ENCODE measurements at places on chromosomes 12 and 14.

DNA sequence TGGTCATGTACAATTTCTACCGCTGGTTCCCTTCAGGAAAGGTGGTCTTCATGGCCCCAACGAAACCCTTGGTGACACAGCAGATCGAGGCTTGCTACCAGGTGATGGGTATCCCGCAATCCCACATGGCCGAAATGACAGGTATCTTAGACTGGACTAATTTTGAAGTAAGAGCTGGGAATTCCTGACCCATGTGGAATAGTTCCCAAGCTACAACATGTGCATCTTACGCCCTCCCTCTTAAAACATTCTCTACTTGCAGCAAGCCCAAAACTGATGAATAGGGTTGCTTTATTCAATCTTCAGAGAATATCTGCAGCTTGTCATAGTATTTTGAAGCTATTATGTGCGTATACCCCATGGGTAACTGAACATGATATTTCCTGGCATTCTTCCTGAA, 669 bp downstream of the FANCM start:
- no peak for DNase-seq

- DNase-seq: no peak
Measured at GRCh38 chr12:26255893-26256645, 60.7 kb downstream of the SSPN start.

- no peak for DNase-seq
Measured at GRCh38 chr12:71556448-71556847, 107.2 kb downstream of the ZFC3H1 start.

GRCh38 chr12:6463858-6464257, 6.6 kb downstream of the VAMP1 start:
- no peak for DNase-seq

DNA sequence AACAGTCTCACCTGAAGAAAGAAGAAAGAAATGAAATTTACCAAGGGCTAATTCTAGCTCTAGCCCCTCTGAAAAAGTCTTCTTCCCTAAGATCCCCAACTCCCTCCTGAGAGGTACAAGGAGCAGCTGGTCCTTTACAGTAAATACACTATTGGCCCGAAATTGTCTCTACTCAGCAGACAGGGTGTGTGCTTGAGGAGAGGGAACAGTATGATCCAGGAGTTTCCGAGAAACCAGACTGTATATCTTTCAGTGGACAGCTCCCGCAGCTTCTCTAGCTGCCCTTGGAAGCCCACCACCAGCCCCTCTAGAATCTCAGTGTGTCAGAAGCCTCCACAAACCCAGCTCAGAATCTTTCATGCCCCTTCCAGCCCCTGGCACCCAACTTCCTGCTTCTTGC, 8.1 kb downstream of the GPR84 start:
- DNase-seq: no peak

- DNase-seq: no peak
Measured at GRCh38 chr12:3838076-3838475, 35.1 kb downstream of the PARP11 start.

DNA sequence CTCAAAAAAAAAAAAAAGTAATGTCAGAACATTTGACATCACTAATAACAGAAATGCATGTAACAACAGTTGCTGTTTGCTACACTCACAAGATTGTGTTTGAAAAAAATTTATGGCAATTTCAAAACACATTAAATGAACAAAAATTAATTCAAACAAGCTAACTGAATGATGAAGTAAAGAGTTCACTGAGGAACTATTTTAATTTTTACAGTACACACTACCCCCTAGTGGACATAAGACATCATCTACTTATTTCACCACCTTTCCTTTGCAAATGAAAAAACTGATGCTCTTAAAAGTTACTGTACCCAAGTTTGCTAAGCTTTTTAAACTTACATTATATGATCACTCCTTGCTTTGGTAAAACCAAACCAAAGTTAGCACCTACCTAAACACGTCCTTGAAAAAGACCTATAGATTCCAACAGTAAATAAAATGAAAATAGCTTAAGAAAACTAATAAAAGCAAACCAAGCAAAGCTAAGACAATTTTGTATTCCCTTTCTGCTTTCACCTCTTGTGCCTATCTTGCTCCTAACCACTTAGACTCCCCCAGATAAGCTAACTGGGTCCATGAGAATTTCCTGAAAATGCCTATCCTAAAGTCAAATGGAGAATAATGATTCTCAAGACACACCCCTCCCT, 22.2 kb downstream of the UBE2N start:
- DNase-seq: no peak
